ENCODE measurements at places on chromosomes 6 and 20. TPM values are rescaled to one million over a fixed set of nuclear protein-coding genes. Genes with fewer than 3 reads are reported as not detected.

DNA sequence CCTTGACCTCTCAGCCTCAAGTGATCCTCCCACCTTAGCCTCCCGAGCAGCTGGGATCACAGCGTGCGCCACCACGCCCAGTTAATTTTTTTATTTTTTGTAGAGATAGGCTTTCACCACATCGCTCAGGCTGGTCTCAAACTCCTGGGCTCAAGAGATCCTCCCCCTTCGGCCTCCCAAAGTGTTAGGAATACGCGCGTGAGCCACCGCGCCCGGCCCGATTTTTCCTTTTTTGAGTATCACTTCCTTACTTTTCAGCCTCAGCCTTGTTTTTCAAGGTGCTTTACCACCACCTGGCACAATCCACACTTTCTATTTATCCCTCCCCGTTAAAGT is 791 bp upstream of the STX11 start:
- no peak for DNase-seq

GRCh38 chr6:143356101-143356880 is 94.2 kb downstream of the ADAT2 start:
- DNase-seq: no peak

EDEM2 gene
- 82.9 TPM for total RNA-seq

ULBP1 gene
- 0.23 TPM for total RNA-seq

DNA sequence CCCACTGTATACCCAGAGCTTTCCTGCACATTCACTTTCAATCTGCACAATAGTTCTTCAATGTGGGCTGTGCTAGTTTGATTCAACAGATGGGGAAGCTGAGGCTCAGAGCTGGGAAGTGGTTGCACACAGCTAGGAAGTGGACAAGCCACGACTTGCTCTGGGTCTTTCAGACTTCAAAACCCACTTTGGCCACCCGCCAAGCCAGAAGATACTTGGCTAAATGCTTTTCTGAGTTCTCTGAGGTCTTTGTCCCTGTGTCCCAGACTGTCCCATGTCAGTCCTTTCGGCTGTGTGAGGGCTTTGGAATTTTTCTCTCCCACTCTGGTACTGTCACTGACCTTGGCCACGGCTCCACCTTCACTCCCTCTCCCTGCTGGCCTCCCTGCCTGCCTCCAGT is 10.6 kb downstream of the PDYN start:
- no peak for DNase-seq

TDRD6 gene
- total RNA-seq: 0.05 TPM
